Activated CD4-positive, alpha-beta memory T cell treated with anti-CD3 and anti-CD28 coated beads, Interleukin-2, amount 10 ng/mL, durations not matched to agents 7 days and 5 days (primary cell): ENCODE measurements at places on chromosomes 16 and 17.
A peak's percentile ranks its signal among the peaks of the same experiment; 100 is the strongest.

- no peak for DNase-seq
- no peaks in the 10 kb centered on the region for H3K36me3 ChIP-seq
- no peak overlapping the region for H3K27ac ChIP-seq
- H3K4me1 ChIP-seq, result no peaks in the 10 kb centered on the region
These were observed 125.9 kb downstream of the MAP2K6 start for GRCh38 chr17:69540356-69540755.

GRCh38 chr16:4535627-4536108, 2.9 kb downstream of the CDIP1 start:
- H3K4me3 ChIP-seq, result no peak overlapping the region
- H3K27me3 ChIP-seq, result no peaks in the 10 kb centered on the region
- H3K27ac ChIP-seq, result no peak overlapping the region

- DNase-seq, result no peak
- no peaks in the 10 kb centered on the region for H3K4me1 ChIP-seq
- H3K4me3 ChIP-seq, result no peak overlapping the region
These were observed 13.2 kb downstream of the NGFR start for GRCh38 chr17:49508061-49508865.

GRCh38 chr16:64085296-64085695, 1036.6 kb downstream of the CDH11 start:
- H3K27me3 ChIP-seq, result no peaks in the 10 kb centered on the region
- no peaks in the 10 kb centered on the region for H3K36me3 ChIP-seq
- no peak overlapping the region for H3K27ac ChIP-seq

GRCh38 chr17:49545806-49546545, 29.7 kb upstream of the NXPH3 start:
- H3K36me3 ChIP-seq, result peaks cover 7% of the 10 kb centered on the region
- DNase-seq, result no peak
- no peak overlapping the region for H3K4me3 ChIP-seq
- no peaks in the 10 kb centered on the region for H3K4me1 ChIP-seq

DNA sequence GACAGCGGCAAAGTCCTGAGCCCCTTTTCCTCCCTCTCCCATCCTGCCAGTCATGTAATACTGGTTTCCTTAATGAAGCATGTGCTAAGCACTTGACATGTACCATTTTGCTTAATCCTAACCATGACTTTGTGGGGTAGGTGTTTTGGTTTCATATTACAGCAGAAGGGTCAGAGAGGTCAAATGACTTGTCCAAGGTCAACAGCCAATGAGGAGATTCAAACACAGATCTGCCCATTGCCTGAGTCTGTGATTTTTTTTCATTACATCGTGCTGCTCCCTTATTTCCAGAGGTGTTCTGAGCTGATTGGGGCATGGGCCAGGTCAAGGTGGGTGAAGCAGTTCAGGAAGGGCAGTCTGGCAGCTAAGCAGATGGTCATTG, 17.6 kb upstream of the PHF12 start:
- no peak overlapping the region for H3K4me3 ChIP-seq
- no peak overlapping the region for H3K27ac ChIP-seq
- H3K4me1 ChIP-seq, result no peaks in the 10 kb centered on the region
- H3K36me3 ChIP-seq, result no peaks in the 10 kb centered on the region
- H3K27me3 ChIP-seq, result peaks cover 13% of the 10 kb centered on the region

- H3K36me3 ChIP-seq, result no peaks in the 10 kb centered on the region
- H3K4me3 ChIP-seq, result no peak overlapping the region
- H3K27me3 ChIP-seq, result peaks cover 1% of the 10 kb centered on the region
- H3K4me1 ChIP-seq, result no peaks in the 10 kb centered on the region
- no peak overlapping the region for H3K27ac ChIP-seq
- DNase-seq, result no peak
These were observed 22.5 kb upstream of the CACNG1 start for GRCh38 chr17:67021743-67022450.

DNA sequence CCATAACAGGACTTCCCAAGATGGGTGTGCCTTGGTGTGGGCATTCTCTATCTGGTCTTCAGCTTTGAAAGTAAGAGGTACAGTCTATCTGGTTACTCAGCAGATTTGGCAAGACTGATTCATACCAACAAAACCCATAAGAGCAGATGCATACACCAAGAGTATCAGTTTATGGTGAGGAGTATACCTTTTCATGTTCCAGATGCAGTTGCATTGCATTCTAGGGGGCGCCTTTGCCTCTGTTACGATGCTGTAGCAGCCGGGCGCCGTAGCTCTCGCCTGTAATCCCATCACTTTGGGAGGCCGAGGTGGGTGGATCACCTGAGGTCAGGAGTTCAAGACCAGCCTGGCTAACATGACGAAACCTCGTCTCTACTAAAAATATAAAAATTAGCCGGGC, 31.1 kb upstream of the CARMIL2 start:
- H3K4me1 ChIP-seq, result peaks cover 3% of the 10 kb centered on the region
- peaks cover 41% of the 10 kb centered on the region for H3K36me3 ChIP-seq
- H3K27me3 ChIP-seq, result no peaks in the 10 kb centered on the region
- H3K27ac ChIP-seq, result no peak overlapping the region

GRCh38 chr17:57408071-57408811, 151.9 kb downstream of the MSI2 start:
- H3K4me1 ChIP-seq, result peaks cover 27% of the 10 kb centered on the region
- no peak overlapping the region for H3K27ac ChIP-seq
- DNase-seq, result peak; percentile 34
- H3K36me3 ChIP-seq, result peaks cover 22% of the 10 kb centered on the region

DNA sequence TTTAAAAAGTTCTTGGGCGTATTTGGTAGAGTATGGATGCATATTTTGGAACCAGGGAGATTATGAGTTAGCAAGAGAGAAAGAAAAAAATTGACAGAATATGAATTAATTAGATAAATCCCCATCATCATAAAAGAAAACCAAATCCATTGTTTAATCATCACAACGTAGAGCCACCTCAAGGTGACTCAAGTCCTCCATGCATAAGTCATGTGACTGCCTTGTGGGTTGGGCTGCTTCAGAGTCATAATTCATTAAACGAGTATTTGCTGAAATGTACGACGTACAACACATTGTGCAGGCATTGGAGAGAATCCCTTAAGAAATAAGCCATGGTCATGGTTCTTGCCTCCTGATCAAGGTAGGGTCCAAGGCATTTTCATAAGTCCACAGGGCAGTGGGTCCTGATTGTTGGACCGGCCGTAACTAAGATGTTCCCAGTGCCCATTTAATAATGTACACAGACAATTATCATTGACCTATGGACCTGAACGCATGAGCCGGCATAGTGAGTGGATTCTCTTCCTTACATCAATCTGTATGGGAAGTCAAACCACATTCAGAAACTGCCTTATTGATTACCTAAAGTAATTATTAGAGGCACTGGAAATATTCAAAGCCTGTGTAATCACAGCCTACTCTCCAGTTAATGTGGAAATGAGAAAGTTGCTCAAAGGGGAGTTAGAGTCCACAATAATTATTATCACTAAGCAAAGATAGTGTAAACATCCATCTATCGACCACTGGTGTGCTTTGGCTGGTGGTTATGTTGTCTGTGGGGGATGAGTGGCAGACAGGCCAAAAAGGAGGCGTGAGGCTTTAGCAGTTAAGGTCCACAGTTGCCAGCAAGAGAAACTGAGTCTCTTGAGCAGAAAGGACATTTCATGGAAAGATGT, 165.4 kb downstream of the PITPNC1 start:
- H3K27ac ChIP-seq, result no peak overlapping the region
- DNase-seq, result no peak
- no peaks in the 10 kb centered on the region for H3K27me3 ChIP-seq
- H3K4me1 ChIP-seq, result no peaks in the 10 kb centered on the region
- H3K4me3 ChIP-seq, result no peak overlapping the region
